Activated naive CD8-positive, alpha-beta T cell treated with anti-CD3 and anti-CD28 coated beads, Interleukin-2, amount 10 ng/mL, durations not matched to agents 7 days and 5 days (primary cell): ENCODE measurements at places on chromosomes 11 and 22.

DNA sequence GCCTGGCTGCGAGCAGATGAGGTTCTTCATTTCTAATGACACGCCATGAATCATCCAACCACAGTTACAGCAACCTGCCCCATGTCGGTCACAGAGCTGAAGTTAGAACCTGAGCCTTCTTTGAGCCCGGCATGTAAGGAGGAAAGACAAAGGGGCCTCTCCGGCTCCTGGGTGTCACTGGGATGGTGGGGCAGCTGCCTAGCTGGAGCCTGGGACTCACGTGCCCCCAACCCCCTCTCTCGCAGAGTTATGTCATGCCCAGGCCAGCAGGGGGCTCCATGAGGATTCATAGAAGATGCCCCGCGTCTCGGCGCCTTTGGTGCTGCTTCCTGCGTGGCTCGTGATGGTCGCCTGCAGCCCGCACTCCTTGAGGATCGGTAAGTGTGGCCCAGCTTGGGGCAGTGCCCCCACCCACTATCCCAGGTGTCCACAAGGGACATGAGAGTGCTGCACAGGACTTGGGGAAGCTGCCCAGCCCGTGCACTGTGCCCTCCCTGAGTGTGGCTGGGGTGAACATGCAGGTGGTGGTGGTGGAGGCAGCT, 148.5 kb downstream of the GRIK4 start:
- peak; percentile 35 for DNase-seq

GRCh38 chr11:107653076-107653475, 58.8 kb downstream of the SLN start:
- DNase-seq, result no peak

GRCh38 chr11:6843670-6844069, 1.8 kb upstream of the OR10A5 start:
- no peak for DNase-seq

DNA sequence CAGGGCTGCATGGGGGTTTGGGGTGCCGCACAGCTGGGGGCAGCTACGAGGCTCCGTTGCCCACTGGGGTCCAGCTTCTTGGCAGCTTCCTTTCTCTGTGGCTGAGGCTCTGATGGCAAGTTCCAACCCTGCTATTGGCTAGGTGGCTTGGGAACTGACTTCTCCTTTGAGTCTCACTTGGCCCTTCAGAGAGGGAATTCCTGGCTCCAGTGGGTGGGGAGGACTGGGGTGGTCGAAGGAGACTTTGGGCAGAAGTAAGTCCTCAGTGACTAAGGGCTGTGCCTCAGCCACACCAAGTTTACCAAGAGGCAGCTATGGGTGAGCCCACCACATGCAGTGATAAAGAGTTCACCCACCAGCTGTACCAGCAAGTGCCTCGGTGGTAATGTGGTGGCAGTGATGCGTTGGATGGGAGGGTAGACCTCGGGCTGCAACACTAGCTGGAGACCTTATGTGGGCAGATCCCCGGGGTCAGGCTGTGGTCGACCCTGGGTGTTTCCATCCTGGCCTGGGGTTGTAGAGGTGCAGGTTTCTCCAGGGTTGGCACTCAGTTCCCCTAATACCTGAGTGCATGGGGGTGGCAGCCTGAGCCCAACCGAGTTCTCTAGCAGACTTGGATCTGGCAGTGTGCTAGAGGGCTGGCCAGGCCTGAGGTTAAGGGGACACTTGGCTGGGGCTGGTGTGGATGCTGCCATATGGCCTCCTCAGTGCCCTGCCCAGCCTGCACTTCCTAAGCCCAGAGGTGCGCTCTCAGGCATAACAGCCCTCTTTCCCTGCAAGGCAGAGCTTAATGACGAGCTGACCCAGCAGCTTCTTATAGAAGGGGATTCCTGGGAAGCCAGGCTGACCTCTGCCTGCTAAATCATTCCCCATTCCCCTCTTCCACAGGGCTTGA, 197.0 kb upstream of the CADM1 start:
- DNase-seq, result no peak

GRCh38 chr11:57484141-57484710, 23.9 kb downstream of the RTN4RL2 start:
- DNase-seq, result no peak

DNA sequence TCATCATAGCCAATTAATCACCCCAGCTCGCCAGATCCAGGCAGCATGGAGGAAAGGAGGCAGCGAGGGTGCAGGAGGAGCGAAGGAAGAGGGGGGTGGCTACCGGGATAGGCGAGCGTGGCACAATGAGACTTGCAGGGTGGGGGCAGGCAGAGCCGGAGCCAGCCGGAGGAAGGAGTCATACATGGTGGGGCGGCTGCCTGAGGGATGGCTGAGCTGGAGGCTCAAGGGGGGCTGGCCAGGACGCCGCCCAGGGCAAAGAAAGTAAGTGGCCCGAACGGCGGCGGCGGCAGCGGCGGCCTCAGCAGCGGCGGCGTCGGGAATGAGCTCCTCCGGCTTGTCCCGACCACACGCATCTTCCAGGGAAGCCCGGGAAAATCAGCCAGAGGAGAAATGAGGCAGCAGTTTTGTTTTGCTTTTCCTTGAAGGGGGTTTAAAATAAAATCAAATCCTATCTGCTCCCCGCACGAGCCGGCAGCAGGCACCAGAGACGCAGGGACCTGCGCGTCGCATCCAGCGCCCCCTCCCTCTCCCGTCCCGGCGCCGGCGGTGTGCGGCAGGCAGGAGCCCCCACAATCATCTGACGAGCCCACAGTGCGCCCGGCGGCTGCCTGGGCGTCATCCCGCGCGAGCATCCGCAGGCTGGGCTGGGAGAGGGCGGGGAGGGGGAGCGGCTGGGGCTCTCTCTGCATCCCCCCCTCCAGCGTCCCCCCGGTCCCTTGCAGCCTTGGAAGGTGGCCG, 263.6 kb downstream of the CTTN start:
- no peak for DNase-seq

DNA sequence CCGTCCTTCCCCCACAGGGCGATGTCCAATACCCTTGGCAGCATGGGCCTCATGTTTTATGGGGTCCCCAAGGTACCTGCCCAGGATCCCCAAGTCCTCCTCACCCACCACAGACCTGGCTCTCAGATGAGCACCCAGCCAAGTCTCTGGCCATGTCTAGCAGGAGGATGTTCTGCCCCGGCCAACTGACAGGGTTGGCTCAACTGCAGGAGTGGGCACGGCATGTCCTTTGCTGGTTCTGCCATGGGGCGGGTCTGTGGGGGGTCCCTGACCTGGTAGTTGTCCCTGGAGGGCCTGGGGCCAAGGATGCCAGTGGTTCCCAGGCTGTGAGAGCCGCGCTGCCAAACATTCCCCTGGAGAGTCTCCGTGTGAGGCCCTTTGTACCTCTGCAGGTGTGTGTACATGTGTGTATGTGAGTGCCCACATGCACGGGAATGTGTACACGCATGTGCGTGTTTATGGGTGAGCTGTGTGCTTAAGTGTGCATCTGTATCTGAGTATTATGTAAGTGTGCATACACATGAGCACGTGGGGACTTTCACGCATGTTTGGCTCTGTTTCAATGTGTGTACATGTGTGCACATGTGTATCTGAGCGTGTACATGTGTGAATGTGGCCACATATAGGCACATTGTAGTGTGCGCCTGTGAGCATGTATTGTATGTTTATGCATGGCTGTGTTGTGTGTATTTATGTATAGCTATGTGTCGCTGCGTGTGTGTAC, 85.5 kb downstream of the KCNQ1 start:
- DNase-seq, result peak; percentile 28

- DNase-seq, result no peak
Observed at GRCh38 chr11:130633466-130633865, 185.0 kb downstream of the ADAMTS15 start.

DNA sequence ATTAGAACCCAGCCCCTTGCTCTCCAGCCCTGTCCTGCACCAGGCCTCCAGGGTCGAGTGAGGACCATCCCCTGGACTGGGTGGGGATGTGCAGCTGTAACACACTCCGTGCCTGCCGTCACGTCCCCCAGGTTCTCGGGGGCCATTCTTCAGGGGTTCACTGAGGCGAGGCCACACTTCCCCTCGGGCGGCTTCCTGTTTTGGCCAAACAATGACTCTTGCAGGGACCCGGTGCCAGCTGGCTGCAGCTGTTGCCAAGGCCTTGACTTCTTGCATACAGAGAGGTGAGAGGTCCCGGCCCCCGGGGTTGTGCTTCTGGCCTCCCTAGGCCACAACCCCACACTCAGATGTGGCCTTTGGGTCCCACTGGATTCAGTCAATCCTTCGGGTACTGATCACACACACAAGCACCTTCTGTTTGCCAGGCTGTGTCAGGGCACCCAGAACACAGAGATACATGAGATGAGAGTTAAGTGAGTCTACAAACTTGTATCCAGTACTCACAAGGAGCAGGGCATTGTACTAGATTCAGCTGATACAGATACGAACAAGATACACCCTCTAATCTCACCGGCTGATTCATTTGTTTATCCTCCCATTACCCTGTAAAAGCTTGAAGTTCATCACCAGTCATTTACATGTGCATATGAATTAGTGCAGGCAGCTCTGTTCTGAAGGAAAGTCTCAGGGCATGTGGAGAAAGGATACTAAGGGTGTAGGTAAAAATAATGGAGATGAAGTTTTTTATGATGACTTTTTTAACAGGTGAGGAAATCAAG, 32.9 kb downstream of the LRRC32 start:
- no peak for DNase-seq
